ENCODE measurements at places on chromosomes 1 and 21. TPM values are rescaled to one million over a fixed set of nuclear protein-coding genes. Genes with fewer than 3 reads are reported as not detected.

Gene WNT4
- 0.58 TPM for total RNA-seq

GRCh38 chr1:60065199-60065598 is 8.4 kb downstream of the C1orf87 start:
- no peak overlapping the region for H3K27ac ChIP-seq
- DNase-seq, result no peak
- no peaks in the 10 kb centered on the region for H3K36me3 ChIP-seq
- no peak overlapping the region for H3K4me3 ChIP-seq
- H3K27me3 ChIP-seq, result no peaks in the 10 kb centered on the region

Gene OR2L5
- total RNA-seq, result not detected

DNA sequence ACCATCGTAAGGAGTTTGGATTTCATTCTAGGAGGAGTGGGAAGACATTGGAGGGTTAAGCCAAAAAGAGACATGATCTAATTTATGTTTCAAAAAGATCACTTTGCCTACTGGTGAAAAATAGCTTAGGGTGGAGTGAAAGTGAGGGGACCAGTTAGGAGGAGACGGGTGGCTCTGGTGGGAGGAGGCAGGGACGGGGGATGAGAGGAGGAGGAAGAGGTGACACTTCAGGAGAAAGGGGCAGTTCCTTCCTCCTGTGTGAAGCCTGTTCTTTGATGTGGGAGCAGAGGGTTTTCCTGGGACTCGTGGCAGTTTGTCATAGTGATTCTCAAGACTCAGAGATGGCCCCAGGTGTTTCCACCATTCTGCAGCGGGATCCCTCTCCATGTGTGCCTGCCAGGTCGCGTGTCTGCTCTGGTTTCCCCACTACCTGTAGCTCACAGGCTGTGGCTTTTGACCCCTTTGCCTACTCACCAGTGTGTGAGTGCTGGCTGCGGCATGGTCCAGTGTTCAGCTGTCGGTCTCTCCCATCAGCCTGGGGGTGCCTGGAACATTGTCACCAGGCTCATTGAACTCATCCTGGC is 102.4 kb downstream of the CNIH3 start:
- DNase-seq, result no peak
- H3K4me1 ChIP-seq, result no peaks in the 10 kb centered on the region
- no peak overlapping the region for H3K4me3 ChIP-seq

Gene CYP4A22
- total RNA-seq, result not detected

Gene RORC
- total RNA-seq, result 16.2 TPM

GRCh38 chr1:34359411-34359810 is 182.7 kb downstream of the C1orf94 start:
- no peak overlapping the region for H3K4me3 ChIP-seq
- no peaks in the 10 kb centered on the region for H3K4me1 ChIP-seq
- DNase-seq, result no peak
- no peaks in the 10 kb centered on the region for H3K36me3 ChIP-seq

Gene GBP3
- total RNA-seq, result 21.6 TPM

Gene LAPTM5
- 4.6 TPM for total RNA-seq

Gene LAMB3
- total RNA-seq, result 64.2 TPM

Gene CRABP2
- 2.0 TPM for total RNA-seq

GRCh38 chr1:160541622-160542302 is 18.7 kb upstream of the SLAMF6 start:
- H3K27ac ChIP-seq, result peak overlapping the region; percentile 86
- no peak for DNase-seq
- no peak overlapping the region for H3K4me3 ChIP-seq
- no peaks in the 10 kb centered on the region for H3K27me3 ChIP-seq

DNA sequence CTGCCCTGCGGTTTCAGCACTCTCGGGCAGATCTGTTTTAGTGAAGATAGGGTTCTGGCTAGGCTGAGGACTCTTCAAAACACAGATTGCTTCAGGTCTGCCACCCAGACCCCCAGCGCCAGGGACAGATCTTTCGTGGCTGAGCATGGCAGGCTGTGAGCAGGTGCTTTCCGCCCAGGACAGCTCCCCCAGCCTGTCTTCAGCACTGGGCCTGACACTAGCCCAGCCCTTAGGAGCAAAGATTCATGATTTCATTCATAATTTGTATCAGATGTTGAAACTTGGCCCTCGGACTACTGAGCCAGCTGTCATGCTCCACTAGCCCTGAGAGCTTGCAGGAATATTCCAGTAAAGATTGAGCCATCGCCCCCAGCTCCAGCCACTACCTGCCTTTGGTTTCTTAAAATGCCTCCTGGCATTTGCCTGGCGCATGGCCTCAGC is 5.9 kb downstream of the ADPRS start:
- DNase-seq, result no peak
- H3K27ac ChIP-seq, result no peak overlapping the region
- peaks cover 66% of the 10 kb centered on the region for H3K36me3 ChIP-seq
- no peaks in the 10 kb centered on the region for H3K27me3 ChIP-seq

- H3K36me3 ChIP-seq, result peaks cover 36% of the 10 kb centered on the region
- no peaks in the 10 kb centered on the region for H3K27me3 ChIP-seq
- no peaks in the 10 kb centered on the region for H3K4me1 ChIP-seq
- H3K4me3 ChIP-seq, result no peak overlapping the region
- no peak overlapping the region for H3K27ac ChIP-seq
- DNase-seq, result peak; percentile 95
Measured at GRCh38 chr1:58652651-58653184, 47.1 kb downstream of the MYSM1 start.

- peaks cover 14% of the 10 kb centered on the region for H3K36me3 ChIP-seq
- H3K27ac ChIP-seq, result no peak overlapping the region
Measured at GRCh38 chr1:9758559-9759121, 65.1 kb downstream of the CLSTN1 start.

GRCh38 chr1:193278968-193279367 is 92.6 kb upstream of the B3GALT2 start:
- H3K36me3 ChIP-seq, result no peaks in the 10 kb centered on the region
- no peaks in the 10 kb centered on the region for H3K4me1 ChIP-seq
- no peaks in the 10 kb centered on the region for H3K27me3 ChIP-seq
- DNase-seq, result no peak
- H3K4me3 ChIP-seq, result no peak overlapping the region
- no peak overlapping the region for H3K27ac ChIP-seq

Gene NHLH1
- total RNA-seq, result not detected

GRCh38 chr1:164977561-164977960 is 379.0 kb downstream of the LMX1A start:
- no peaks in the 10 kb centered on the region for H3K36me3 ChIP-seq
- no peak overlapping the region for H3K4me3 ChIP-seq
- H3K27me3 ChIP-seq, result no peaks in the 10 kb centered on the region
- H3K4me1 ChIP-seq, result peaks cover 2% of the 10 kb centered on the region
- no peak overlapping the region for H3K27ac ChIP-seq

Gene NRDC
- total RNA-seq, result 80.0 TPM

- DNase-seq, result no peak
- H3K27me3 ChIP-seq, result no peaks in the 10 kb centered on the region
- H3K4me1 ChIP-seq, result no peaks in the 10 kb centered on the region
Measured at GRCh38 chr1:65971547-65971946, 178.9 kb downstream of the PDE4B start.

Gene NBPF10
- 0.58 TPM for total RNA-seq

Gene TGFBR3
- total RNA-seq, result 132 TPM

DNA sequence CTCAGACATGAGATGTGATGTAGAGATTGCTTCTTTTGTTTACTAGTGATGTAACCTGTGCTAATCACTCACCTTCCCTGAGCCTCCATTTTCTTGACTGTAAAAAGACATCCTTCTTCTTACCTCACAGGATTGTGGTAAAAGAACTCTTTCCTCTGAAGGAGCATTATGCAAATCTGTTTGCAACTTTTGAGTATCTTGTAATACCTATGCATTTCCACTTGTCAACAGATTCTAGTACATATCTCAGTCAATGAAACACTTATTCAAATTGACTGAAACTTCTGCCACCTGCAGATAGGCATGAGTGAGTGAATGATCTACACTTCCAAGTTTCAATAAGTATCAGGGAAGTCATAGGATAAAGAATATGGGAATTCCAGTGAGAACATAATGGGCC is 174.7 kb downstream of the HHIPL2 start:
- no peak overlapping the region for H3K27ac ChIP-seq
- no peak overlapping the region for H3K4me3 ChIP-seq
- no peak for DNase-seq
- no peaks in the 10 kb centered on the region for H3K36me3 ChIP-seq
- no peaks in the 10 kb centered on the region for H3K27me3 ChIP-seq
- no peaks in the 10 kb centered on the region for H3K4me1 ChIP-seq

Gene SLC25A34
- 11.3 TPM for total RNA-seq

DNA sequence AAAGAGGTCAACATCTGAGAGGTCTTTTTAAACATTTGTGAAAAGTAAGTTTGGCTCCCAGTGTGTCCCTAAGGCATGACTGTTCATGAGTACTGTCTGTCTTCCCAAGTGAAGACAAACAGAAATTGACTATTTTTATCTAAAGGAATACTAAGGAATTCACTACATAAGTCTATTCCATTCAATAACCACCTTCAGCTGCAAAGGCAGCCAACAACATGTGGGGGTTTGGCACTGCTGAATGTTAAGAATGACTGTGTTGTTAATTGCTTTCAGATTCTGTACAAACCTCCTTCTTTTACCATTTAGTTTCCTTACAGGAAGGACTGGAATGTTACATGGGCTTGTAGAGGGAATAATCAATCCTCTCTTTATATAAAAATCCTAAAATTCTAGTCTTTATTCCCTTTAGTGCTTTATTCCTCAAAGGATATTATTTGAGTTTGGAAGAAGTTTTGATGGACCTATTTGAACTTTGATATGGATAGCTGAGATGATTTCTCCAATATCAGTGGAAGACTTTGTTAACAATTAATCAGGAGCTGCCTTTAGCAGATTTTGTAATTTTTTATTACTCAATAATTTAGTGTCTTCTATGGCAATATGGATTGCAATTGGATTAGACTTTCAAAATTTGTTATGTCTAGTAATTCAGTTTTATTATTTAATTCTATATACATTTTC is 201.7 kb upstream of the CHRM3 start:
- peak; percentile 9 for DNase-seq
- no peaks in the 10 kb centered on the region for H3K36me3 ChIP-seq
- H3K4me1 ChIP-seq, result no peaks in the 10 kb centered on the region
- H3K4me3 ChIP-seq, result no peak overlapping the region

- no peaks in the 10 kb centered on the region for H3K27me3 ChIP-seq
- no peaks in the 10 kb centered on the region for H3K4me1 ChIP-seq
- no peak overlapping the region for H3K4me3 ChIP-seq
- H3K27ac ChIP-seq, result no peak overlapping the region
- DNase-seq, result no peak
Measured at GRCh38 chr1:101476541-101476940, 239.7 kb downstream of the S1PR1 start.

Gene PRKACB
- total RNA-seq, result 44.6 TPM

GRCh38 chr21:42626171-42626570 is 27.2 kb upstream of the PDE9A start:
- no peaks in the 10 kb centered on the region for H3K36me3 ChIP-seq
- no peak for DNase-seq
- peaks cover 3% of the 10 kb centered on the region for H3K4me1 ChIP-seq
- no peaks in the 10 kb centered on the region for H3K27me3 ChIP-seq
- no peak overlapping the region for H3K4me3 ChIP-seq

Gene SERTAD4
- 0.29 TPM for total RNA-seq

DNA sequence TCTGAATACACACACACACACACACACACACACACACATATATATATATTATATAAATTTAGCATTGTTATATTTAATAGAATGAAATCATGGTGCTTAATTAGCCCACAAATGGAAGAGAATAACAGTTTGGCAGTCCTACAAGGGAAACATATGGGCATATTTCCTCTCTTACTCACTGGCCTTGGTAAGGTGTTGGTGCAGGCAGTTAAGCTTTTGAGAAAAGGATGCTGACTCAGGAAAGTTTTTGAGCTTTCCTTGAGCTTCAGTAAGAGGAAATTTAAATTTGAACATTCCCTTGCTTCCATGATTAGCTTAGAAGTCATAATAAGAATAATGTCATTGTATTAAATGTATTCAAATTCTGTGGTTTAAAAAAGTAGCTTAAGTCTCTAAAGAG is 37.0 kb upstream of the B3GALT5 start:
- DNase-seq, result no peak
- H3K4me1 ChIP-seq, result no peaks in the 10 kb centered on the region
- H3K27me3 ChIP-seq, result no peaks in the 10 kb centered on the region
- no peak overlapping the region for H3K4me3 ChIP-seq

DNA sequence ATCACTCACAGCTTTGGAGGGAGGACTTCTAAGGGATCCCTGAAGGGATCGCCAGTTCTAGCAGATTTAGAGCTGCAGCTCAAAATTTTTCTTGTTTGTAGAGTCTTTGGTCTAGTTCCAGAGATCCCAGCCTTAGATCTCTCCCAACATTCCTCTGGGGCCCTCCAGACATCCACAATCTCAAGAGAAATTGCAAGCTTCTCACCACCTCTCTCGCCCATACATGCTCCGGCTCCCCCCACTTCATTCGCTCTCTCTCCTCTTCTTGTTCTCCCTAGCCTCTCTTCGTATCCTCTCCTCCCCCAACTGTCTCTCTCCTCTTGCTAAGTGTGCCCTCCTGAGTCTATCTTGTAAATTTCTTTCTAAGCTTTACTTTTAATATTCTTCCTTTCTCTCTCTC is 15.1 kb upstream of the TUT4 start:
- no peaks in the 10 kb centered on the region for H3K36me3 ChIP-seq
- H3K27ac ChIP-seq, result no peak overlapping the region

- H3K36me3 ChIP-seq, result no peaks in the 10 kb centered on the region
- no peaks in the 10 kb centered on the region for H3K27me3 ChIP-seq
- H3K27ac ChIP-seq, result no peak overlapping the region
- peak; percentile 26 for DNase-seq
- no peaks in the 10 kb centered on the region for H3K4me1 ChIP-seq
Measured at GRCh38 chr1:213327017-213327667, 276.1 kb downstream of the RPS6KC1 start.

GRCh38 chr1:77562596-77563150 is 119.8 kb downstream of the ZZZ3 start:
- peak; percentile 11 for DNase-seq
- H3K36me3 ChIP-seq, result peaks cover 69% of the 10 kb centered on the region
- no peaks in the 10 kb centered on the region for H3K27me3 ChIP-seq
- H3K4me1 ChIP-seq, result no peaks in the 10 kb centered on the region
- H3K27ac ChIP-seq, result no peak overlapping the region

DNA sequence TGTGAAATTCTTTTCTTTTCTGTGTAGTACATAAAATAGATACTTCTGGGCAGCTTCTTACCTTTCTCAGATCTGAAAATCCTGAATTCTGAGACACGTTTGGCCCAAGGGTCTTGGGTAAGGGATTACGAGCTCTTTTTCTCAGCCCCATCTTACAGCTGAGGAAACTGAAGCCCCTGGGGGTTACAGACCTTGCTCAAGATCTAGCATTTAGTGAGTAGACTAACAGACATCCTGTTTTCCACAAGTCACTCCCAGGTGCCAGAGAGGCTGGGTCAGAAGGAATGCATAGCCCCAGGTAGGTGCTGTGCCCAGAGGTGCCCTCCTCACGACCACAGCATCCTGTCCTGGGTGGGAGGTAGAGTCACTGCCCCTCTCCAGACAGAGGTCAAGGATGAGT is 13.2 kb upstream of the CREG1 start:
- H3K4me3 ChIP-seq, result no peak overlapping the region
- no peak overlapping the region for H3K27ac ChIP-seq
- H3K27me3 ChIP-seq, result peaks cover 6% of the 10 kb centered on the region
- no peaks in the 10 kb centered on the region for H3K4me1 ChIP-seq
- no peak for DNase-seq

Gene C1orf141
- not detected for total RNA-seq

- H3K36me3 ChIP-seq, result peaks cover 4% of the 10 kb centered on the region
- no peaks in the 10 kb centered on the region for H3K27me3 ChIP-seq
- no peaks in the 10 kb centered on the region for H3K4me1 ChIP-seq
- no peak for DNase-seq
- no peak overlapping the region for H3K4me3 ChIP-seq
Measured at GRCh38 chr1:186960861-186961260, 132.1 kb downstream of the PLA2G4A start.

Measured in stomach (tissue), 19 donors.